ENCODE measurements at places on chromosomes 2 and 18.

DNA sequence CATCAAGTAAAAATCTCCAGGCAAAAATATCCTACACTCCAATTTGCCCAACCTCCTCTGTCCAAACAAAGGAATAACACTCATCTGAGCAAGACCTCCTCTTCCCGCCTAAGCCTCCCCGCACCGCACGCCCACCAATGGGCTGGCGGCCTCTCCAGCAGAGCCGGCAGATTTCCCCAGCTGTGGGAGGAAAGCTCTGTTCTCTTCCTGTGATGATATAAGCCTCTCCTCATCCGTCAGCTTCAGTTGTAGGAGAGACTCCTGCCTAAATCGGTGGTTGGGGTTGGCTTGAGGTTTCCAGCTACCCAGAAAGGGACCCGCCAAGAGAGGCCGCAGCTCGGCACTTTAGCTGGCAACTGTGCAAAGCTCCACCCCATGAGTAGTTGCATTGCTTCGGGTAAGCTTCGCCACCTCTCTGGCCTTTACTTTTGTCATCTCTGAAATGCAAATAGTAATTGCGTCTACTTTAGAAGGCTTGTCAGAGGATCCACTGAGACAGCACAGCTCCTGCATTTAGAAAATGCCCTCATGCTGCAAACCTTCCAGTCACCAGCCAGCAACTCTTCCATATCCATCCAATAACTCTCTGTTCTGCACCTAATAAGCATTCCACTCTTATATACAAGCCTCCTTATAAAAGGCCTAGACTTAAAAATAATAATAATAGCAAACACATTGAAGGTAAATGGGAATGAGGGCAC, 146.4 kb downstream of the MYT1L start:
- DNase-seq: no peak

DNA sequence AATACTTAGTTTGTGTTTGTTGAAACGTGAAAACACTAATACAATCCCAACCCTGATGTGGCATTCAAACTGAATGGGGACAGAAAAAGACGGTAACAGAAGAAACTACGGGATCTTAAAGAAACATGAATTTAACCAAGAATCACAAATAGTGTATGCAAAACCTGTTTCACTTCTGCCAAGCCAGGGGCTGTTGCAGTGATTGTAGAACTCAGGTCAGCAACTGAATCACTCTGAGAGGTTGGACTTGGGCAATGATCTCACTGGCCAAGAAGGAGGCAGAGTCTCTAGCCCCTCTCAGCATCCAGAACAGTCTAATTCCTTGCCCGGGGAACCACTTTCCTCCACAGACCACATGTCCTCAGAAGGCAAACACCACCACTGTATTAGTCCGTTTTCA, 54.9 kb upstream of the CRIM1 start:
- no peak for DNase-seq

- no peak for DNase-seq
Observed at GRCh38 chr2:102589444-102589843, 29.9 kb upstream of the SLC9A2 start.

- DNase-seq: no peak
Observed at GRCh38 chr2:27914041-27914804, 23.7 kb downstream of the BABAM2 start.

GRCh38 chr18:65547046-65547445, 203.8 kb upstream of the CDH7 start:
- no peak for DNase-seq

DNA sequence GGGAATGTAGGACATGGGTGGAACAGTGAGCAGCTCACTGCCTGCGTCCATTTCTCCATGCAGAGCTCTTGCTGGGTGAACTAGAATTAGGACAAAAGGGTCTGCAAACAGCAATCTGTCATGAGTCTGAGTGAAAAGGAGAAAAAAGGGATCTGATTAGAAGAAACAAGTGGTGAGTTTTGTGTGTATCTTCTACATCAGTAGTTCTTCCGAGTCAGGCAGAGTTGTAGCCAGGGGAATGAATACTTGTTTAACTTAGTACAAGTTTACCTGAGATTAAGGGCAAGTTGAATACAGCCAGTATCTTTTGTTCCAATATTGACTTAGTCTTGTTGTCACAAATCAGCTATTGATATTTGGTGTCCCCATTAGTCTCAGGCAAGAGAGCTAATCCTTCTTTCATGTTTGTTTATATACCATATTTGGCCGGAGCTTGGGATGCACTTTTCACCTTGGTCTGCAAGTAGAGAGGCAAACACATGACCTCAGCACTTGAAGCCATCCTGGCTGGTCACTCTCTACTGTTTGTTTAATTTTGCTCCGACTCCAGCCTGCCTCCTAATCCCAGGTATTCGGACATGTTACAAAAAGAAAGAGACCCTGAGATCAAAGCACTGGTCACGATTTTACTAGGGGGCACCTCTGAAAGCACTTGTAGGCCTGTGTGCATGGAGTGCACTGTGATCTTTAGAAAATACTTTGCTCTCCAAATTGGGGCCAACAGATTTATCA, 211.0 kb upstream of the NT5C1B start:
- no peak for DNase-seq

DNA sequence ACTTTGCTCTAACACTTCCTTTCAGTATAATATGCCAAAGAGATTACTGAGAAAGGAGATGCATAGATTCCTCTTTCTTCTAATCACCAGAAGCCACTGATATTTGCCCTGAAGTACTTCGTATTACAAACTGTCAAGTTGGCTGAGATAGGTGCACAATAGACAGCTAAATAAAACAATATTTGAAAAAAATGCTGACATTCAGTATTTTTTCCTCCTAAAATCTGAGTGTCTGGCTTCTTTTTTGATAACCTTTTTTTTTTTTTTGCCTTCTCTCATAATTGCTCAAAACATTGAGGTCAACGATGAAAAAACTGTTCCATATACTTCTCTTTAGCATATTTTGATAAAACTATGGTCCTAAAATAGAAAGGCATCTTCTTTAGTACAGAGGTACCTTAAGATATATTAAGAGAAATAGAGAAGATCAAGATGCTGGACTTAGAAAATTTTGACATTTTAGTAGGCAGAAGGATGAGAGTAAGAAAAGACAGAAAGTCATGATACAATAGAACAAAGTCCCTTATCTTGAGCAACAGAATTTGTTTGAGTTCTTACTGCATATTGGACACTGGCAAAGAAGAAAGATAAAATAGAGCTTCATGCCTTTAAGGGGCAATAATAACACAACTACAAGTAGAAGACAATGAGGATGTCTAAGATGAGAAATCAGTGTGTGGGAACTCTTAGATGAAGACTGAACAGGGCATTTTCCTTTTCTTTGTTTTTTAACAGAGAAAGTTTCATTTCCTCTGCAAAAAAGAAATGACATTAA, 220.7 kb downstream of the PTH2R start:
- DNase-seq: no peak

DNA sequence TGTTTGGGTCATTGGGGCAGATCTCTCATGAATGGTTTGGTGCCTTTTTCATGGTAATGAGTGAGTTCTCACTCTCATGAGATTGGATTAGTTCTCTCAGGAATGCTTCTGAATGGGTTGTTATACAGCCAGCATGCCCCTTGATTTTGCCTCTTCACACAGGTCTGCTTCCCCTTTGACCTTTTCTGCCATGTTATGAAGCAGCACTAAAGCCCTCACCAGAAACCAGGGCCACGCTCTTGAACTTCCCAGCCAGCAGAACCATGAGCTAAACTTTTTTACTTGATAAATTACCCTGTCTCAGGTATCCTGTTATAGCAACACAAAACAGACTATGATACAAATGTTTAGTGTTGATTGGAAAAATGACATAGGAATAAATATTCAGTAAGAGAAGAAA, 57.3 kb downstream of the ICA1L start:
- no peak for DNase-seq

- no peak for DNase-seq
Observed at GRCh38 chr18:55407774-55408535, 180.0 kb downstream of the TCF4 start.

DNA sequence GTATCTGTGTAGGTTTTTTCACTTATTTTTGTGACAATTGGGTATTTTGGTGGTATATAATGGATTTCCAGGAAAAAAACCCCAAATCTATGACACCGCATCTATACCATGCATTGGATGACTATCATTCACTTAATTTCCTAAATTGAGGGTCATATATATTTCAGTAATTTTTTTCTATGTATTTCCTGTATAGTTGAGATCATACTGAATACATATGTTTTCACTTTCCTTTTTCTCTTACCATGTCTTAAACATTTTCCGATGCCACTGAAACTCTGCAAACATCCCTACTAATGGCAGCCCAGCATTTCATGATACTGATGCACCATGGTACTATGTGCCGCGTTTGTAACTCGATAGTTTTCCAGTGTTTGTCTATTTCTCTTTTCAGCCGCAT, 40.4 kb downstream of the CDKL4 start:
- no peak for DNase-seq

DNA sequence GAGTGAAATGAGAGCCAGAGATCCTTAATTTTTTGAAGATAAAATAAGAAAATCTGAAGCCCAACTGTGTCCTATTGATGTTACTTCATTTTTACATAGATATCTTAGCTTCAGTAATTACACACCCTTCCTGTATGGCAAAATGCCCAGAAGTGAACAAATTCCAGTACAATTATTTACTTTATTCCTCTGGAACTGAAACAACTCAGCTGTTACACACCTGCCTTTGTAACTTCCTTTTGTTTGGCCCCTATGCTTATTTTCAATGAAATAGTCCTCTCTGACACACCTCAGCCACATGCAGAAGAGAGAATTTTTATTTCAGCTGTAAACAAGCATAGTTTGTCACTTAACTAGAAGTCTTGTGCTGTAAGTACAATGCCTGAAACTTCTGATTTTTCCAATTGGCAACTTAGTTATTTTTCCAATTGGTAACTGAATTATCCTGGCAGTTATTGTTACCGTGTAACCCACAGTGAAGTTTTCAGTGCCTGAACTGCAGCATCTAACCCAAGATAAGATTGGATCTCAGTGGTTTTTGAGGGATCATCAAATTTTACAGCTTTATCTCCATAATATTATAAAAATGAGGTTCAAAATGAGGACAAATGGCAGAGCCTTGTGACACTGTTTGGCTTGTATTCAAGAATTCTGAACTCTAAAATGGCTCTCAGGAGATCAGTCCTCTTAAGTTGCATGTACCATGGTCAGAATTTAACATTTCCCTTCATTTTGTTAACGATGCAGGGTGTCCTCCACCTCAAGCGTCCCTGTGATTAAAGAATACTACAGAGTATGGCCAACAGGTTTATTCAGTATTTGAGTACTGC, 82.6 kb downstream of the PKP4 start:
- DNase-seq: no peak

DNA sequence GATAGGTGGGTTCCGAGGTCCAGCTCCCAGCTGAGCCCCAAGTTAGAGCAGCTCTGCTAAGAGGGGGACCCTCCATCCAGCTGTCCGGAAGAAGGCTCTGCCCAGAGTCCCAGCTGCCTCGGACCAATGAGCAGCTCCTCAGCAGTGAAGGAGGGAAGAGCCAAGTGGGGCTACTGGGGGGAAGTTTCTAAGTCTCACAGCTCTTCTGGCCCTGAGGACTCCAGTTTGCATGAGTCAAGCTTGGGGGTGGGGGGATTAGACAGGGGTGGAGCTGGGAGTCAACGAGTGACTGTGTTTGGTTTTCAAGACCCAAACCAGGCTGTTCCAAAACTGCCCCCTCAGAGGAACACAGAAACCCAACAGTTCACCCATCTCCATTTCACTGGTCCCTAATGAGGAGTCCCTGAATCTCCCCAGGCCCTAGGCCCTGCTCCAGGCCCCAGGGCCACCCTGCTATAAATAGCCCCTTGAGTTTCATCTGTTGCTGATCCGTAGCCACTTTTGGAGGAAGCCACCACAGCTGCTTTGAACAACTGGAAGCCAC, 100.9 kb downstream of the TNS1 start:
- no peak for DNase-seq

GRCh38 chr2:170690640-170691039, 24.5 kb upstream of the SP5 start:
- DNase-seq: no peak

GRCh38 chr18:12422936-12423335, 15.2 kb downstream of the PRELID3A start:
- DNase-seq: no peak

DNA sequence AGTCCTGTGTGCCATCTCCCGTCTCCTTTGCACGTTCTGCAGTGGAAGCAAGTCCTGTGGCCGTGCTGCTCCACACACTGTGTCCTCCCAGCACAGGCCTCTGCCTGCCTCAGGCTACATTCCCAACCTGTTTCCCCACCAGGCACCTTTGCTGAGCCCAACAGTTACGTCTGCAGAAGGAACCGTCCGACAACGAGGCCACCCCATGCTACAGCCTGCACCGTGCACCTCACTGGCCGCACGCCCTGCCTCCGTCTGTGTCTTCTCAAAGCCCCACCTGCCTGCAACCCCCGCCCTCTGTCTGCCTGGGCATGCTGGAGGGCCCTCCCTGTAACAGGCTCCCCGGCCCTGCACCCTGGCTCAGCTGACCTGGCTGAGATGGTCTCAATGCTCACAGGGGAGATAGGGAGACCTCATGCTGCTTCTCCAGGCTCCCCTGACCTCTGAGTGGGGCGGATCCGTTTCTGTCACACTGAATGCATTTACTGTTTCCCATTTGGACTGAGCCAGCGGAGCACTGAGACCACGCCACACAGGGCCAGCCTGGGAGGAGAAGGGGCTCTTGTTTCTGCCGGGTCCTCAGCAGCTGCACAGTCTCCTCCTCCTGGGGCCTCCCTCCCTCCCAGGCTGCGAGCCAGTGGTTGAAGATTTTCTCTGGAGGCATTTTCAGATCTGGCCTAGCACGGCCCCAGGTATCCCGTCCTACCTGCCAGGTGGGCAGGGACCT, 109.1 kb upstream of the OTOS start:
- no peak for DNase-seq

- DNase-seq: no peak
Observed at GRCh38 chr2:157508676-157509075, 64.8 kb upstream of the CYTIP start.

GRCh38 chr2:159157361-159158209, 128.9 kb downstream of the WDSUB1 start:
- DNase-seq: no peak

DNA sequence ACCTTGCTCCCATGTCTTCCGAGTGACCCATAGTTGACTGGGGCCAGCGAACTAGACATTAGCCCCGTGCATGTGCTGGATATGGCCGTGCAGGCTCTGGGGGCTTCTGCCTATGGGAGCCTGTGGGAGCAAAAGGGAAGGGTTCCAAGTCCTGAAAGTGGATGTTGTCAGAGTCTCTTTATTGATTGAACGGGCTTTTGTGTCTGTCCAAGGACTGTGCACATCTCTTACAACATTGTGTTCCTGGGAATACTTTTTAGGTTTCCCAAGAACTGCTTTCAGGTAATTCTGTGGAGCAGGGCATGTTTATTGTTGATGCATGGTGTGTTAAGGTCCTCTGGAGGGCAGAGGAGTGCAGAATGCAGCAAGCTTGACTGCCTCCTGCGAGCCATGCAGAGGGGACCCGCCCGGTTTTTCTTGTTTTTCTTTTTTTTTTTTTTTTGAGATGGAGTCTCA, 5.0 kb downstream of the RNF144A start:
- no peak for DNase-seq

DNA sequence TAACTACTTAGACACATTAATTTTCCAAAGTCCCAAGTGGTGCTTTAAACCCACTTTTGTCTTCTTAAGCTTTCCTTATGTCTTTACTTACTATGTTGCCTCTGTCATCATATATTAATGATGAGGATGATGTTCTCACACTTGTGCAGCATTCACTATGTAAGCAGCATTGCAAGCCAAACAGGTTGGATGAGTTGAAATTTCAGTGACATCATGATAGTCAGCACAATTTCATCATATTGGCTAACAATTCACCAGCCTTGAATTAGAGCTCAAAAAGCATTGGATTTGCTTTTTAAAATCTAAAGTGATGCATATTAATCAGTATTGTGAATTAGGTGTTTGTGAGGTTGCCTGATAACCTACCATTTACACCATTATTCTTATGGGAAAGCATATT, 7.7 kb downstream of the APLF start:
- no peak for DNase-seq

Data from activated CD4-positive, alpha-beta T cell treated with anti-CD3 and anti-CD28 coated beads, Interleukin-2, amount 50 U/mL, for 24 hours (primary cell).